NCI-H1417 (cell line): ENCODE measurements at places on chromosomes 1 and 21.
A peak's percentile ranks its signal among the peaks of the same experiment; 100 is the strongest.

DNA sequence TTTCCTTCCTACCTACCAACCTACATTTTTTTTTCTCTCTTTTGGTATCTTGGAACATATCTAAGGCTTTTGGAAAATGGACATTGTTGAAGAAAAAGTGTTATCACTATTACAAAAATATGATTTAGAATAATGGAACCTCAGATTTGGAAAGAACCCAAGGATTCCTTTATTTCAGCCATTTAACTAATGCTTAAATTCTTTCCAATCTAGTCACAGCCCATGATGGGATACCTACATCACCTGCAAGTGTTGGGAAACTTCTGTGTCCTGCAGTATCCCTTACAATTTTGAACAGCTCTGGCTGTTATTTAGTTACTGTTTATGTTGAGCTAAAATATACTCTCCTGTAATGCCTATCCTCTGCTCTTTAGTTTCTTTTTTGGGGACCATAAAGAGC, 22.3 kb upstream of the APOBEC4 start:
- DNase-seq = no peak

DNA sequence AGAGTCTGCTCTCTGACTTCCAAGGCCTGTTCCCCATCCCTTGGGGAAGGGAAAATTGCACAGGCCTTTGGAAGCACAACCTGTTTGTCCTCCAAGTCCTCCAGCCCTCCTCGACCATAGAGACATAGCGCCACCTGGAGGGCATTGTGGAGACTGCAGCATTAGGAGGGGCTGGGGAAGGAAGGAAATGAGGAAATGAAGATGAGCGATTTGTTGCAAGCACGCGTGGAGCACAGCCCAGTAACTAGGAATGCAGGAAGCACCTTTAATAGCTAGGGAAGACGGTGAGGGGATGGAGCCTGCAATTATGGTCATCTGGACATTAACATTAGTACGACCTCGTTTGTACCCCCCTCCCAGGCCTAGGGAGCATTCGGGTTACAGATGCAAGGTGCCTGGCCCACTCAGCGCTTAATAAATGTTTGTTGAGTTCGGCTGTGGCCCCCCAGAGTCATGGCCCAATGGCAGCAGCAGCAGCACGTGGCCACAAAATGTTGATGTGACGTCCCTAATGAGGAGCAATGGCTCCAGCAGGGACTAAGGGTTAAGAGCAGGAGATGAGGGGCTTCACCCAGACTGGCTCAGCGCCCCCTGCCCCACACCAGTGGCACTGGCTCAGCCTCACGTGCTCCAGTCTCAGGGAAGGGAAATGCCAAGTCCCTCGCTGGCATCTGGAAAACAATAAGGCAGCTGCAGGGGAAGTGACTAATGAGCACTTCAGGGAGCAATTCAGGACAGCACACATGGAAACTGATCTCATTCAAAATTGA, 8.0 kb upstream of the CAMK2N1 start:
- DNase-seq = peak; percentile 85

- DNase-seq = no peak
Observed at GRCh38 chr1:10074059-10074851, 41.5 kb downstream of the UBE4B start.

GRCh38 chr1:46168477-46168876, 6.4 kb upstream of the TSPAN1 start:
- no peak for DNase-seq

DNA sequence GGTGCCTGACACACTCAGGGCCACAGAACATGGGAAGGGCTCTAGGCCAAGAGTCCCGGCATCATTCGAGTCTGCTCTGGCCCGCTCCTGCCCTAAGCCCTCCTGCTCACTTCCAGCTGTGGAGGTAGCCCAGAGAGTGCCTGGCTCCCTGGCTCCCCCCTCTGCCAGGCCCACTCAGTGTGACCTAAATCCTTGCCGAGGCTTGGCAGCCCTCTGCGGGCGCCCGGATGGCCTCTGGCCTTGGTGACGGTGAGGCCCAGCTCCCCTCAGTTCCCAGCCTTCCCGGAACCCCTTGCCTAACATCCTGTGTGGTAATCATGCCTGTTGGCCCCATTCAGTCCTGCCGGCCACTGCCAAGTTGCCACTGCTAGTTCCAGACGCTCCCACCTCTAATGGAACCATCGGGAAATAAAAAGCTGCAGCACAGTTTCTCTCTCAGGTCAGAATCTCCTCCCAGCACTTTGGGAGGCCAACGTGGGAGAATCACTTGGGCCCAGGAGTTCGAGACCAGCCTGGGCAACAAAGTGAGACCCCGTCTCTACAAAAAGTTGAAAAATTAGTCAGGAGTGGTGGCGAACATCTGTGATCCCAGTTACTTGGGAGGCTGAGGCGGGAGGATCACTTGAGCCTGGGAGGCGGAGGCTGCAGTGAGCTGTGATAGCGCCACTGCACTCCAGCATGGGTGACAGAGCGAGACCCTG, 1.2 kb upstream of the H6PD start:
- no peak for DNase-seq

DNA sequence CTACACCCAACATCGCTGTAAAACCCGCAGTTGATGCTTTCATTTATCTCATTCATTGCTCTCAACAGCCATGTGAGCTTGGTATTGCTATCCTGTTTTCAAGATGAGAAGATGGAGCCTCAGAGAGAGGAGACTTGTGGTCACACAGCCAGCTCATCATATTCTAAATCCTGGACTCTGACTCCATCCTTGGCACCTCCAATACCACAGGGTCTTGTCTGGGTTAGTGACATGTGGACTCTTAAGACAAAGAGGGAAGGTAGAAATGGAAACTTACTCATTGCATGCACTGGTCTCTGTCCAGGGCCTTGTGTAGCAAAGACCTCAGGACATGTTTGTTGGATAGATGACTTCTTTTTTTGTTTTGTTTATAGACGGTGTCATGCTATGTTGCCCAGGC, 7.0 kb upstream of the RNF19B start:
- DNase-seq = no peak

DNA sequence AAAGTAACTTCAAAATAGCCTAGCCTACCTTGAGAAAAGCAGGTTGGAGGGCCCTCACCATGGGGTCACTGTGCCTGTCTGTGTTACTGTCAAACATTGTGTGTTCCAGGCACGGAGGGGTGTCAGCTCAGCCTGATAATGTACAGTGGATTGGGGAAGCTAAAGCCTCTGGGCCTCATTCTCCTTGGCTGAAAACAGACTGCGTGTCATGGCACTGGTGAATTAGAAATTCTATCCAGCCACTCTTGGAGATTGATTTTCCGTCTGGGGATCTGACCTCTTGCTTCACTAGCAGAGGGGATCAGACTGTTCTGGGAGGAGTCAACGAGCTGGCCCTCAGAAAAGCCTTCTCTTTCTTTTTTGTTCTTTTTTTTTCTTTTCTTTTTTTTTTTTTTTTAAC, 123.5 kb upstream of the HOOK1 start:
- peak; percentile 8 for DNase-seq

GRCh38 chr1:4591926-4592325, 62.5 kb upstream of the AJAP1 start:
- no peak for DNase-seq

DNA sequence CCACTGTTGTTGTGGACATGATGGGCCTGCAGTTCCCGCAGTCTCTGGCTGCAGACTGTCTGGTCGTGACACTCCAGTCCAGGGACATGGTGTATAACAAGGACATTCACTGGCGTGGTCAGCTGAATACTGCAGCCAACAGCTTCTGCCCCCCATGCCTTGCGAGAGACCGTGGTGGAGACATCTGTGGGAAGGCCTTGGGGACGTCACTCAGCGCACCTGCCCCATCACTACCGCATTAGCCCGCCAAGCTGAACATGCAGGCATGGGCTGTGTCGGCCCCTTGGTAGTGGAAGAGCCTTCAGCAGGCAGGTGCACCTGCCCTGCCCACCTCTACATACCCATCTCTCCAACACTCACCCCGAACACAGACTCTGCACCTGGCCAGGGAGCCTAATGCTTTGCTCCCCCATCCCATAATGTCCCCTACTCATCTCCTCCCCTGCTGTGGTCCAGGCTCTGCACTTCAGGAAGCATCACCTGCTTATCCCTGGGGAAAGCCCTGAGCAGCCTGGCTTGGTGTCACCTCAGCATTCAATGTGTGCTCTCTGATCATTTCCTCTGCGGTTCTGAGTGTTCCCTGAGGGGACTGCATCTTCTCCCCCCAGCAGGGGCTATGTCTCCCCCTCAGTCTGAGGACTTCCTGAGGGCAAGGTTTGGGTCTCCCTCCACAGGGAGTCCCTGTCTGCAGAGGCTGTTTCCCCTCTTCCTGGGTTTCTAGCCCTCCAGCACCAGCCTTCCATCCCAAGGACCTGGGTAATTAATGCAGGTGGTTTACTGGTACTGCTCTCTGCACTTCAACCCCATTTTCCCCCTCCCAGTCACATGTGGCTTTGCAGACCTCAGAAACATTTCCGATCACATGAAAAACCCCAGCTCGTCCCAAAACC, 3.2 kb downstream of the PGLYRP4 start:
- peak; percentile 90 for DNase-seq

DNA sequence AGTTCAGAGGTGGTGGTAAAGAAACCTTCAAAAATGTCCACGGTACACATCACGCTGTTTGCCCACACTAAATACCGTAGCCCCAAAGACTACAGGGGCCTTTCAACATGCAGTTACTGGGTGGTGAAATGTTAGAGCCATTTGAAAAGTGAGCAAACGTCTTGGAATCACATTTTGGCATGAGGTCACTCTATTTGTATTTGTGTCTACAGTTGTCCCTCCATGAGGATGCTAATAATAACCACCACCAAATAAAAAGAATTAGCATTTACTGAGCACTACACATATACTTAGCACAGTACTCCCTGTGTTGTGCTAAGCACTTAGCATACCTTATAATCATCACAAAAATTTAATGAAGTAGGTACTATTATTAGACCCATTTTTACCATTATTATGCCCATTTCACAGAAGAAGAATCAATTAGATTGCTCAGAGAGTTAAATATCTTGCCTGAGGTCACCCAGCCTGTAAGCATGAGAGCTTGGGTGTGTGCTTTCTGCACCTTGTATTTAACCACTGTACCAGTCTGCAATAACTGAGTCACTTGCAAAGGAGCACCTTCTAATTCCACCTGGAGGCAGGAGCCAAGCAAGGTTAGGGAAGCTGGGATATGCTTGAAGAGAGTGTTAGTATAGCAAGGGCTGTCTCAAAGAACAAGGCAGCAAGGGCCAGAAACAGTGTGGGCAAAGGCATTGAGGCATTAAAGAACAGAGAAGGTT, 57.4 kb downstream of the DNTTIP2 start:
- DNase-seq = no peak

GRCh38 chr1:81671038-81671437, 129.7 kb upstream of the ADGRL2 start:
- no peak for DNase-seq

DNA sequence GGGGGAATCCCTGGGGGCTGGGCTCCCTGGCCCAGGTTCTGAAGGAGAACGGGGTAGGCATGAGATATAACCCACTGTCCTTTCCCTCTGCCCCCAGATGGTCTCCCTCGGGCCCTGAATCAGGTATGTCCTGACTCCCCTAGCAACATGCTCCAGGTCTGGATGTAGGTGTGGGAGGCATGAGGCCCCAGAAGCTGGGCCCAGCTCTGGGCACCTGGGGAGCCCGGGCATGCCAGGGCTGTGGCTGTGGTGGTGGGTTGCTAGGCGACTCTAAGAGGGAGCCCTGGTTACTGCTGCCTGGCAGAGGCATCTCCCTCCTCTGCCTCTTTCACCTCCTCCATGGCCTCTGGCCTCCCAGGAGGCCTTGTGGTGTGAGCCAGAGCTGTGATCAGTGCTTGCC, 16.2 kb downstream of the FOXO6 start:
- peak; percentile 65 for DNase-seq

DNA sequence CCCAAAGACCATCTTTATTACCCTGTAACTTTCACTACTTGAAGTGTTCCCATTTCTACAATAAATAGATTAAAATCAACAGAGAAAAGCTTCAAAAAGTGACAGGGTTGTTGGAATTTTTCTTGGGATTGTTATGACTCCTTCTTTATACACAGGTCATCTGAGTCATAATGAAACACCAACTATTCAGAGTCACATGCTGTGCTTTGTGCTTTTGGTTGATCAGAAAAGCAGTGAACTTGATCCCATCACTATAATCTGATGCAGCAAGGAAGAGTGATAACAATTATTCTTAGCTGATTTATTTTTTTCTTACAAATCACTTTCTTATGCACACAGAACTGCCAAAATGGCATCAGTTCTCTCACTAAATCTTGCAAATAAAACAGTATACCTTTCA, 422.9 kb downstream of the PTBP2 start:
- DNase-seq = no peak

GRCh38 chr1:3062616-3063378, 6.2 kb upstream of the PRDM16 start:
- DNase-seq = no peak

- DNase-seq = no peak
Observed at GRCh38 chr21:41666641-41667081, 100.2 kb downstream of the RIPK4 start.

- DNase-seq = peak; percentile 45
Observed at GRCh38 chr1:206821493-206821892, 43.9 kb upstream of the IL20 start.

- DNase-seq = no peak
Observed at GRCh38 chr1:79374397-79374796, 367.9 kb upstream of the ADGRL4 start.

GRCh38 chr1:76620371-76620770, 246.9 kb upstream of the ST6GALNAC5 start:
- DNase-seq = no peak

GRCh38 chr1:64421377-64421776, 48.6 kb upstream of the CACHD1 start:
- no peak for DNase-seq

DNA sequence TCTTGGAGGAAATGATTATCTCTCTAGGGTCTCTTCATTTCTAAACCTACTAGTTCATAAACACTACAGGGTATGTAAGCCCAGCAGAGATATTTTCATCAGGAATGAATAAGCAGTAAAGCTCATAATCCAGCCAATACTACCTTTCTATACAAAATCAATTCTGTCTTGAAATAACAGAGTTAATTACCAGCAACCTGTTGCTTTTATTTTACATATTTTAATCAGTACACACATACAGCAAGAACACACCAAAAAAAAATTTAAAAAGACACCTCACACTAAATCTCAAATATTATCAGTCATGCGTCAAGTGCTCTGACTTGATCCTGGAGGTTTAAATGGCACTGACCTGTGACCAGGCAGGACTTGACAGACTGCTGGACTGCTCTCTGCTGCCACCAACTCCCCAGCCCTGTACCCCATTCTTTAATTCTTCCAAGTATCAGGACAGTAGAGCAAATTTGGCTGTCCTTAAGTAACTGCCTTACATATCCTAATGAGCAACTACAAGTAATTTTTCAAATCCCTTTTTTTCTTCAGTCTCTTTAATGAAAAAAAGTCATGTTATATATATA, 98.5 kb downstream of the CDC42BPA start:
- no peak for DNase-seq

DNA sequence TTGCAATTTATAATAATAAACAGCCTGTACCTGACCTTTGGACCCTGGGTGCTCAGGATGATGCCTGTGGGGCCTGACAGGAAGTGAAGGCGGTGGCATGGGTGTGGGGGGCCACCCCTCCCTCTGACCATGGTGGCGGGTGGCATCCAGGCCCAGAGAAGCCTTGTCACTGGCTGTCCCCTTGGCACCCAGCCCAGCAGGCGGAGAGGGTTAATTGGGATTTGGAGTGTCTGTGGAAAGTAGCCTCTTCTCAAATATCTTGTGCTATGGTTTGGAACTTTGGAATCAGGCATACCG, 20.5 kb downstream of the SOX13 start:
- peak; percentile 55 for DNase-seq

- DNase-seq = no peak
Observed at GRCh38 chr1:27690183-27690582, 18.2 kb upstream of the IFI6 start.
